ENCODE measurements at places on chromosomes 5 and 9. TPM values are rescaled to one million over a fixed set of nuclear protein-coding genes. Genes with fewer than 3 reads are reported as not detected.

GRCh38 chr5:3400659-3401058 lies 195.0 kb upstream of the IRX1 start:
- no peaks in the 10 kb centered on the region for H3K36me3 ChIP-seq
- no peaks in the 10 kb centered on the region for H3K4me1 ChIP-seq
- no peak overlapping the region for H3K27ac ChIP-seq
- no peaks in the 10 kb centered on the region for H3K27me3 ChIP-seq

DNA sequence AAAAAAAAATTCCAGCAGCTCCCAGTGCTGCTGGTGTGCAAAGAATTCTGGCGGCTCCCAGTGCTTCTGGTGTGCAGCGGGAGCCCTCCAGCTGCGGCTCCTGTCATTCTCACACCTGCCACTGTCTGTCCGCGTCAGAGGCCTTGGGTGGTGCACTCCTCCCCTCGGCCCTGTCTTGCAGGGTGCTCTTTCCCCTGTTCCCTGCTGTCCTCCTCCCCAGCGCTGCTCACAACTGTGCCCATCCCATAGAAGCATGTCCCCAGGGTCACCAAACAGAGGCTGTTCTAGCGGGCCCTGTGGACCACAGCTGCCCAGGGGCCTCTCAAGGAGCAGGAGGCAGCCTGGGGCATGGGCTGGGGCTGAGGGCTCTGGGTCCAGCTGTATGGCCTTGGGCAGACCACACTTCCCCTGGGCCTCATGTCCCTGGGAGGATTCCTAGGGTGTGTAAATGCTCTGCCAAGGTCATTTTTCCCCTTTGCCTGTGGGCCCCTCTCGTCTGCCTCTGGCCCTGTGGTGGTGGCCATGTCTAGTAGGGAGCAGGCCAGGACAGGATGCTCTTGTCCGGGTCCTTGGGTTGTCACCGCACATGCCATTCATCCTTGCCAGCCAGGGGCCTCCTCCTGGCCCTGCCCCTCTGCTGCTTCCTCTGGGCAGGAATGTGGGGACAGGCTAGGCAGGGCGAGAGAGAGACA lies 68.2 kb downstream of the PHF2 start:
- H3K4me3 ChIP-seq: no peak overlapping the region
- H3K36me3 ChIP-seq: peaks cover 17% of the 10 kb centered on the region
- DNase-seq: no peak
- H3K4me1 ChIP-seq: no peaks in the 10 kb centered on the region
- H3K27ac ChIP-seq: peak overlapping the region; percentile 58

DNA sequence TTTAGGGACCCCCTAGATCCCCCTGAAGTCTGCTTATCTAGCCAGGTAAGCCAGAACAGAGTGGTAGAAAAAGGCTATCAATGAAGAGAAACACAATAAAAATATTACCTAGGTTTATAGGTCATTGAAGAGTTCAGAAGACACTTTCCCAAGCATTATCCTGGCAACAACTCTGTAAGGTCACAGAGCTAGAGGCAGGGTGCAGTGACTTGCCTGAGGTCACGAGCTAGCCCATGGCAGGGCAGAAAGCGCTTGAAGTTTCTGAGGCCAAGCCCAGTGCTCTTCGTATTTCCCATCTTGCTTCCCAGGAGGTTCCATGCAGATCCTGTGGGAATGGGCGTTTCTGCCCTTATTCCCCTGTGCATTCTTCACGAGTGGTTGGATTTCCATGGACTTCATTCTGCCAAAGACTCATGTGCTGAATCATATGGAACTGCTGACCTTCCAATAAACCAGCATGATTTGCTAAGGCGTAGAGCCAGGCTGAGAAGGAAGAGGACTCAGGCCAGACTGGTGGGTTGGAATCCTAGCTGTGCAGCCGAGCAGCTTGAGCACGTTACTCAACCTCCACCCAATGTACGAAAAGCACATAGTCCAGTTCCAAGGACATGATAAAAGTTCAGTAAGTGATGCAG lies 22.1 kb downstream of the TRMO start:
- no peak overlapping the region for H3K4me3 ChIP-seq
- no peak for DNase-seq
- H3K27ac ChIP-seq: no peak overlapping the region

- no peaks in the 10 kb centered on the region for H3K36me3 ChIP-seq
- H3K4me1 ChIP-seq: no peaks in the 10 kb centered on the region
- H3K27ac ChIP-seq: no peak overlapping the region
- no peaks in the 10 kb centered on the region for H3K27me3 ChIP-seq
- no peak for DNase-seq
These were observed 51.7 kb upstream of the FCN2 start for GRCh38 chr9:134828892-134829291.

DNA sequence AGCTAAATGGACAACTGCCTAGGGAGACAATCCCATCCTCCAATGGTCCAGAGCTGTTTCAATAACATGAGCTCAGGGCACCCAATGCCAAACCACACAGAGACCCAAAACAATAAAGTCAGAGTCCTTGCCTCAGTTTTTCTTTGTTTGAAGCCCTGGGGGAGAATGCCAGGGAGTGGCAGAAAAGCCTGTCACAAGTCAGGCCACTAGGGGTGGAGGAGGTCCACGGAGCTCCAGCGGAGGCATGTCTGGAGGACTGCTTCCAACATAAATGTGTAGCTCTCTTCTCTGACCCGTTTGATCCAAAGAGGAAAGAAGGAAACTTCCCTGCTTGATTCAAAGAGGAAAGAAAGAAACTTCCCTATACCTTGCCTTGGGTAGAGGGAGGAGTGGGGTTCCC lies 175.3 kb downstream of the HSPA4 start:
- no peak overlapping the region for H3K4me3 ChIP-seq
- H3K27ac ChIP-seq: no peak overlapping the region
- DNase-seq: no peak
- no peaks in the 10 kb centered on the region for H3K36me3 ChIP-seq
- no peaks in the 10 kb centered on the region for H3K27me3 ChIP-seq

DNA sequence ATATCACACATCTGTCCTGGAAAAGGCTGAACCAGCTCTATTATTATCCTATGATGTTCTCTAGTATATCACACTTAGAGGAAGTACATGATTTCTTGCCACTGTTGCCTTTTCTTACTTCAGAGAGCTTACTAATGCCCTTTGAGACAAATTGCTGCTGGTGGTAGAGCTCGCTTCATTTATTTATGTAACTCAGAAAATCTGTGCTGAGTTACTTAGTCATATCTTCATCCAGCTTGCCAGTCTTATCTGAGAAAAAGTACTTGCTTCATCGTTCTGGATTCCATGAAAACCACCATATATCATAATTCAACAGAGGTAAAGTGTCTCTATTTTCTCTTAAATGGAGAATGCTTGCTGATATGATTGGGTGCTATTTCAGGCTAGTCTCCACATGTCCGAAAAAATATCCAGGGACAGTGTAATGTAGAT lies 26.6 kb downstream of the PTPDC1 start:
- H3K27me3 ChIP-seq: no peaks in the 10 kb centered on the region
- H3K4me3 ChIP-seq: no peak overlapping the region
- H3K36me3 ChIP-seq: peaks cover 3% of the 10 kb centered on the region
- peaks cover 2% of the 10 kb centered on the region for H3K4me1 ChIP-seq
- H3K27ac ChIP-seq: no peak overlapping the region

- H3K27ac ChIP-seq: no peak overlapping the region
- H3K4me1 ChIP-seq: no peaks in the 10 kb centered on the region
- H3K4me3 ChIP-seq: no peak overlapping the region
- H3K36me3 ChIP-seq: no peaks in the 10 kb centered on the region
- DNase-seq: no peak
These were observed 5.0 kb upstream of the QRFP start for GRCh38 chr9:130901498-130902203.

GRCh38 chr9:120787933-120788332 lies 5.3 kb downstream of the FBXW2 start:
- no peak overlapping the region for H3K27ac ChIP-seq
- no peak for DNase-seq
- H3K4me1 ChIP-seq: peaks cover 63% of the 10 kb centered on the region
- H3K4me3 ChIP-seq: no peak overlapping the region

- no peak overlapping the region for H3K4me3 ChIP-seq
- no peaks in the 10 kb centered on the region for H3K27me3 ChIP-seq
- no peak overlapping the region for H3K27ac ChIP-seq
- DNase-seq: no peak
- H3K36me3 ChIP-seq: peaks cover 5% of the 10 kb centered on the region
These were observed 9.0 kb upstream of the TIMD4 start for GRCh38 chr5:156971848-156972525.

DNA sequence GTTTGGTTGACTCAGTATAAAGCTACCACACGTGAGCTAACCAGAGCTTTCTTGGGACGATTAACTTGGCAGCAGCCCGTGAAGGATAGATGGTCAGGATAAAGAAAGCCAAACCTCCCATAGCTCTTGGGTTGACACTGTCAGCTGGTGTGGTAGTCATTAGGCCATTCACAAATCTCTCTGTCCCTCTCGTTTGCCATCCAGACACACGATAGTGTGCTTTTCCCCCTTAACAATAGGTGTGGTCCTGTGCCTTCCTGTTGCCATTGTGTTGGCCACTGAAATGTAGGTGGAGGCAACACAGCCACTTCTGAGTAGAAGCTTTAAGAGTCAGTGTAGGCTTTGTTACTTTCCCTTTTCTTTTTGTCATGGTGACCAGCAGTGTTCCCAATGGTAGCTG lies 11.7 kb downstream of the OR13J1 start:
- no peaks in the 10 kb centered on the region for H3K4me1 ChIP-seq
- peaks cover 6% of the 10 kb centered on the region for H3K27me3 ChIP-seq
- no peak for DNase-seq
- no peaks in the 10 kb centered on the region for H3K36me3 ChIP-seq
- no peak overlapping the region for H3K27ac ChIP-seq

DNA sequence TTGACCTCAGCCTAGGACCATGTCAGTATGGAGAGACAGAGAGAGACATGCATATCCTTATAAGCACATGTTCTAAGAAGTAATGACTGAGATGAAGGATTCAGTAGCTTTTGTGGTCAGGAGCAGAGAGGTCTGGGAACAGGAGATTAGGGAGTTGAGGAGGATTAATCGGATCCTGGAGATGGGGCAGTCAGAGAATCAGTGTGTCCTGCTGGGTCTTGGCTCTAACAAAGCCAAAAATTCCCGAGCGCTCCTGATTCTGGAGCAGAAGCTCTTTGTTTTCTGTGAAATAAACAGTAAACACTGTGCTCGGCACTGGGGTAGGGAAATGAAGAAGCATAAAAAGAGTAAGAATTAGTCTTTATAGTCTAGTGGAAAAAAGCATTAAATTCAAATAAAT lies 520.0 kb upstream of the CLINT1 start:
- H3K4me3 ChIP-seq: no peak overlapping the region
- no peak overlapping the region for H3K27ac ChIP-seq
- DNase-seq: no peak
- H3K36me3 ChIP-seq: peaks cover 2% of the 10 kb centered on the region
- peaks cover 5% of the 10 kb centered on the region for H3K4me1 ChIP-seq

DNA sequence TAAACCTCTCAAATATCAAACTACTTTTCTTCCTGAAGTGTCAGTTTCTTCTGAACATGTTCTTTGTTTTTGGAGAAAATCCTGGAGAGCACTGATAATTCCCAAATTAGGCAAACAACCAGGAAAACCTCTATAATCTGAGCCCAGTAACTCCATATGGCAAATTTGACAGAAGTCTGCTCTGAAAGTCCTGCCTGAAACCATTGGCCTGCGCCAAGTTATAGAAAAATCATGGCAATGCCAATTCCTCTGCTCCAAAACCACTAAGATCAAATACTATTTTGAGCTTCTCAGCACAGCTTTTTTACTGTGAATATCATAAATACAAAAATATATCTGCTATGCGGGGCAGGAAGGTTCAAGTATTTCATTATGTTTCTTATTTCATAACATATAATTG lies 45.9 kb downstream of the PDE4D start:
- peaks cover 4% of the 10 kb centered on the region for H3K27me3 ChIP-seq
- H3K4me1 ChIP-seq: no peaks in the 10 kb centered on the region

- H3K36me3 ChIP-seq: no peaks in the 10 kb centered on the region
- no peak for DNase-seq
- no peaks in the 10 kb centered on the region for H3K27me3 ChIP-seq
- no peaks in the 10 kb centered on the region for H3K4me1 ChIP-seq
These were observed 304.1 kb downstream of the SH3GL2 start for GRCh38 chr9:17882688-17883594.

DNA sequence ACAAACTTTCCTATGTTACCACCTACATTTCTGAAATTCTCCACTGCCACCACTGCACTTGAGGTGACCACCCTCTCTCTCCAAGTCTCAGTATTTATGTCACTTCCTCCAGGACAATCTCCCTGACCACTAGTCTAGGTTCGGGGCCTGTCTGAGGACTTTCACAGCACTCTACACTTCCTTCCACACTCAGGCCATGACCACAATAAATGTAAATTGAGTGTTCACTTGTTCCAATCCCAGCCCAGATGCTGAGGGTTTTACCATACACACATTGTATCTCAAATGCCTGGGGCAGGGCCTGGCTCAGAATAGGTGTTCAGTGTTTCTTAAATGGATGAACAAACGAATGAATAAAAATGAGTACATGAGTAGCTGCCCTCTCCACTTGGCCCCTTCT lies 26.9 kb upstream of the CCNG1 start:
- no peaks in the 10 kb centered on the region for H3K36me3 ChIP-seq
- no peak overlapping the region for H3K4me3 ChIP-seq
- H3K4me1 ChIP-seq: peaks cover 5% of the 10 kb centered on the region
- H3K27ac ChIP-seq: no peak overlapping the region
- no peak for DNase-seq
- peaks cover 21% of the 10 kb centered on the region for H3K27me3 ChIP-seq

GRCh38 chr5:135814812-135815211 lies 19.7 kb upstream of the SLC25A48 start:
- no peak for DNase-seq
- H3K4me1 ChIP-seq: no peaks in the 10 kb centered on the region
- H3K36me3 ChIP-seq: no peaks in the 10 kb centered on the region
- H3K4me3 ChIP-seq: no peak overlapping the region
- peaks cover 28% of the 10 kb centered on the region for H3K27me3 ChIP-seq
- no peak overlapping the region for H3K27ac ChIP-seq

DNA sequence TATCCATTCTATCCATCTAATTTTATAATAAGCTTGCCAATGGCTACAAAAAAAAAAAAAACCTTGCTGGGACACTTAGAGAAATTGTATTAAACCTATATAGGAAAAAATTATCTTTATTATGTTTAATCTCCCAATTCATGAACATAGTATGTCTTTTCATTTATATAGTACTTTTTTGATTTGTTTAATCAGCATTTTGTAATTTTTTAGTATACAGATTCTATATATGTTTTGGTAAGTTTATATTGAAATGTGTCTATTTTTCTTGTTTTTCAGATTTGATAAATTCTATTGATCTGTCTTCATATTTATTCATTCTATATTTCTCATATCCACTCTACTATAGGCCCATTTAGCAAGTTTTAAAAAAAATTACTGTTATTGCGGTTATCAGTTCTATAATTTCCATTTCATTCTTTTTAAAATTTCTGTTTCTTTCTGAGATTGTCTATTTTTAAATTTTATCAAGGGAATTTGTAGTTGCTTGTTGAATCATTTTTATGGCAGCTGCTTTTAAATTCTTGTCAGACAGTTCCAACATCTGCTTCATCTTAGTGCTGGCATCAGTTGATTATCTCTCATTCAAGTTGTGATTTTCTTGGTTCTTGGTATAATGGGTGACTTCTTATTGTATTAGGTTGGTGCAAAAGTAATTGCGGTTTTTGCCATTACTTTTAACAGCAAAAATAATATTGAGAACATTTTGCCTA lies 170.1 kb upstream of the S1PR3 start:
- H3K4me3 ChIP-seq: no peak overlapping the region
- DNase-seq: no peak
- peaks cover 49% of the 10 kb centered on the region for H3K27me3 ChIP-seq
- H3K27ac ChIP-seq: no peak overlapping the region

LOX gene
- total RNA-seq: not detected

IFNA2 gene
- total RNA-seq: not detected

GMCL2 gene
- total RNA-seq: not detected

ANP32B gene
- 397 TPM for total RNA-seq

UBE2QL1 gene
- total RNA-seq: not detected

ADAMTS13 gene
- total RNA-seq: 1.5 TPM
